G401 (cell line): ENCODE measurements at places on chromosomes 12 and 14. TPM values are rescaled to one million over a fixed set of nuclear protein-coding genes. Genes with fewer than 3 reads are reported as not detected.

The RTRAF gene
- total RNA-seq, result 98.2 and 166 TPM in 2 replicates

The LRP10 gene
- total RNA-seq, result 37.1 and 41.5 TPM in 2 replicates

The KIF5A gene
- total RNA-seq, result not detected in 2 replicates

- peak; percentile 26 for DNase-seq
Measured at GRCh38 chr12:14774906-14775635, 28.2 kb downstream of the WBP11 start.

GRCh38 chr12:101698800-101699347, 1.4 kb downstream of the CHPT1 start:
- DNase-seq, result peak; percentile 70

DNA sequence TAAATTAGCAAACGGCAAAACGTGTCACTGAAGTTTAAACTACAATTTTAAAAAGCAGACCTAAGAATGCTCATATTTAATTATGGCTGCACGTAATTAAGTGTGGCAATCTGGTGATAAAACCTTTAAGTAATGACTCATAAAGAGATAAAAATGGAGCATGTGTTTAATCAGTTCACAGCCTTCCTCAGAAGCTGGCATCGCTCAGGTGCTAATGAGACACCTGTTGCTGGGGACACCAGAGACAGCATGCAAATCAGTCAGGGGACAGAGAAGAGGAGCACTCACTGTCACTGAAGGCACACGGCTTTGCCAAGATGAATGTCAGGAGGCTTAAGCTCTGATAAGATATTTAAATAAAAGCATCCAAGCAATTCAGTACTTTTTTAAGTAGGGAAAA, 840.3 kb downstream of the GALC start:
- peak; percentile 4 for DNase-seq
